ENCODE measurements at places on chromosomes 12 and 14.

- DNase-seq: no peak
Observed at GRCh38 chr12:91804533-91804932, 341.1 kb downstream of the BTG1 start.

DNA sequence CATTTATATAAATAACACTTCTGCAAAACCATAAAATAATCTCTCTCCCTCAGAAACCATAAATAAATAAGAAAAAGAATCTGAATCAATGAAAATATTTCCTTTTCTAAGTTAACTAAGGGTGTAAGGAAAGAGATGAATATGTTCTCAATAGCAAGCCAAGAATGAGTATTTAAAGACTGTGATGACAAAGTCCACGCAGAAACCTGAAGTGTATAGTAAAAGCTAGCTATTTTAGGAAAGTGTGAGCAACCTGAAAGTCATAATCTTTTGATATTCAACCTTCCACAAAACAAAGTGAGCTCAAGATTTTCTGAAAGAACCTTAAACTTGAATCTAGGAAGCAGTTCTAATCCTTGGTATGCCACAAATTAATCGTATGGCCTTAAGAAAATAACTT, 15.9 kb downstream of the EIF2S3B start:
- DNase-seq: no peak

DNA sequence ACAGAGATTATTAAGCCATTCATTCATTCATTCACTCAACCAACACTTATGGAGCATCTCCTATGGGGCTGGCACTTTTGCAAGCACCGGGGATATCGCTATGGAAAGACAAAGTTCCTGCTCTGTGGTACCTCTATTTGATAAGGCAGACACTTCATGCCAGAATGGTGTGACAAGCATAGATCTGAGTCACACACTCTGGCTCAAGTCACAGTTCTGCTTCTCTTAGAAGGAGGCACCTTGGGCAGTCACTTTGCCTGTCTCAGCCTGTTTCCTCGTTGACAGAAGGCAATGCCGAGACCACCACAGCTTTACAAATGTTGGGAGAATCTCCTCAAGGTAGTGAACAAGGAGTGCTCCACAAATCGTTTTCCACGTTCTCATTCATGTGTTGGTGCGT, 205.2 kb downstream of the SLC41A2 start:
- DNase-seq: no peak

DNA sequence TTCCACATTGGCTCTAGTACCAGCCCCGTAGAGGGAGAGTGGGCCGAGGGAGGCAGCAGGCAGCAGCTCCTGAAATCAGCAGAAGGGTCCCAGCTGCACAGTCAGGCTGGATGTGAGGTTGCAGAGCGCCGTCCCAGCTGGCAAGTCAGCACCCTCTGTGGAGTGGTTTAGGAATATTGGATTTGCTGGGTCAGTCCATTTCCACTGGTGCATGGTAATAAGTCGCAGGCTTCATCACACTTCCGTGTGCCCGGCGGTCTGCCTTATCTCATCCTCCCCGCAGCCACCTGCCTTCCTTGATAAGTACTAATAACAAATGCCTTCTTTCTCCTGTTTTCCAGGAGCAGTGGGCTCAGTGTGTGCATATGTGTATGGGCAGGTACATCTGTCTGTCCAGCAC, 112.9 kb downstream of the TSPAN9 start:
- DNase-seq: no peak

- no peak for DNase-seq
Observed at GRCh38 chr12:92485351-92486348, 217.1 kb upstream of the PLEKHG7 start.

- DNase-seq: no peak
Observed at GRCh38 chr14:90045616-90046015, 16.2 kb upstream of the KCNK13 start.

GRCh38 chr14:78286210-78286609, 116.0 kb downstream of the NRXN3 start:
- DNase-seq: no peak

- no peak for DNase-seq
Observed at GRCh38 chr12:92503971-92504593, 198.7 kb upstream of the PLEKHG7 start.

DNA sequence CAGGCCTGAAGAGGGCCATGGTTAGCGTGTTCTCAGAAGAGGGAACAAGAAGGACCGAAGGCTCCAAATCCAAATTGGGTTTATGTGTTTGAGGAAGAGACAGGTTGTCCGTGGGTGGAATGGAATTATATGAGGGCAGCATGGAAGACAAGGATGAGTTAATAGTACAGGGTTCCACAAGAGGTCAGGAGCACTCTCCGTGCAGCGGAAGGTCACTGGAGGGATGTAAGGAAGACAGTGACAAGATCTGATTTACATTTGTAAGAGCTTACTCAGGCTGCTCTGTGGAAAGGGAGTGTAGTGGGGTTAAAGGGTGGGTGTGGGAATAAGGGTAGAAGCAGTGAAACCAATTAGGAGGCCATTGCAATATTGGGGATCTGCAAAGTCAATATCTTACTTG, 97.0 kb downstream of the TPH2 start:
- no peak for DNase-seq

DNA sequence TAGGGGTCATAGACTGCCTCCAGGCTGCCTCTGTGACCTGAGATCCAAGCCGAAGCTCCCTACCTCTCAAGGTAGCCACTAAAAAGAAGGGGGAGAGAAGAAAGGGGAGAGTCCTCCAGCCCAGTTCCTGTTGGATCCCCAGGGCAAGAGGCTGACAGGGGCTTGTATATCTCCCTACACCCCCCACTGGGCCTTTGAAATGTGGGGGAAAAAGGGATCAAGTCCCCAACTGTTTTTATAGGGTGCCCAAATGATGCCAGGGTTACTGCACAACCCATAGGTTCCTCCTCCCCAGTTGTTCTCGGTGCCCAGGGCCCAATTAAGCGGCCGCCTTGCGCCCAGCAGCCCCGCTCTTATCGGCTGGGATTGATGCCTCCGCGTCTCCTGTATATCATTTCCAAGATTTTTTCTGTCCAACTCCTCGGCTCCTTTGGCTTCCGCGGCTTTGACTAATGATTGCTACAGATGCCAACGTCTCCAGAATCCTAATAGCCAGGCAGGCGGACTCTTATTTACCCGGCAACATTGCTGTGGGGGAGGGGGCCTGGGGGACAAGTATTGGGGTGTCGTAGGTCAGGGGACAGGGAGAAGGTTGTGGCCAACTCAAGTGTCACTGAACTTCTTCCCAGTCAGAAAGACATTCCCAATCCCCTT, 7.6 kb upstream of the HOXC4 start:
- no peak for DNase-seq

GRCh38 chr12:105843561-105843960, 295.2 kb downstream of the NUAK1 start:
- DNase-seq: no peak

DNA sequence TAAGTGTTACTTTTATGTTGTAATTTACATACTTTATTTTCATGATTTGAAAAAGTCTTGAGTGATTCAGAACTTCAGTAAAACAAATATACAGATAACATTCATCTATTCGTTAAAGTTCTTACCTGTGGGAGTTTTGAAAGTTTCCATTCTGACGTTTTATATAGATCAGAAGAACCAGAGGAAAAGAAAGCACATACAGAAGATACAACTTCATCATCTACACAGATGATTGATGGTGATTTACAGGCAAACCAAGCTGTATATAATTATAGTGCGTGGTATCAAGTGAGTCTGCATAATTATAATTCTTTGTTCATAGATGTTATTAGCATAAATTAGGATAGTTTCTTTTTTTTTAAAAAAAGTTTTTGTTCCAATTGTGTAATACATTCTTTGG, 20.0 kb downstream of the FKBP3 start:
- DNase-seq: no peak

GRCh38 chr12:2492236-2492635, 302.5 kb upstream of the FKBP4 start:
- DNase-seq: no peak

- DNase-seq: no peak
Observed at GRCh38 chr14:88229428-88229827, 93.6 kb downstream of the KCNK10 start.

DNA sequence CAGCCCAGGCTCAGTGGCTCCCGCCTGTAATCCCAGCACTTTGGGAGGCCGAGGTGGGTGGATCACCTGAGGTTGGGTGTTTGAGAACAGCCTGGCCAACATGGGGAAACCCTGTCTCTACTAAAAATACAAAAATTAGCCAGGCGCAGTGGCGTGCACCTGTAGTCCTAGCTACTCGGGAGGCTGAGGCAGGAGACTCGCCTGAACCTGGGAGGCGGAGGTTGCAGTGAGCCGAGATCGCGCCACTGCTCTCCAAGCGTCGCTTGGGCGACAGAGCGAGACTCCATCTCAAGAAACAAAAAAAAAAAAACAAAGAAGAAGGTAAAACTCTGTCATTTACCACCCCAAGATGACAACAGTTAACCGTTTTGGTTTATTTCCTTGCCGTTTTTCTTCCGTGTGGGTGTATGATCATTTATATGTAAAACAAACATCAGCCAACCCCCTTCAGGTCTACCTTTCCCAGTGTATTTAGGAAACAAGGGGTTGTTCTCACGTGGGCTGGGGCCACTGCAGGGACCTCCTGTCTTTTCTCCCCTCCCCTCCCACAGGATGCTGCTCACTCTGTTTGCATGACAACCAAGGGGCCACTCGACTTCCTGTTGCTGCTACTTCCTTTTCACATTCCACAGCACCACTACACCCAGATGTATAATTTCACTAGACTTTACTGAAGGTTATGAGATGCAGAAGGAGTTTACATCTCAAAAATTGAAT, 13.6 kb downstream of the TTC9 start:
- no peak for DNase-seq

DNA sequence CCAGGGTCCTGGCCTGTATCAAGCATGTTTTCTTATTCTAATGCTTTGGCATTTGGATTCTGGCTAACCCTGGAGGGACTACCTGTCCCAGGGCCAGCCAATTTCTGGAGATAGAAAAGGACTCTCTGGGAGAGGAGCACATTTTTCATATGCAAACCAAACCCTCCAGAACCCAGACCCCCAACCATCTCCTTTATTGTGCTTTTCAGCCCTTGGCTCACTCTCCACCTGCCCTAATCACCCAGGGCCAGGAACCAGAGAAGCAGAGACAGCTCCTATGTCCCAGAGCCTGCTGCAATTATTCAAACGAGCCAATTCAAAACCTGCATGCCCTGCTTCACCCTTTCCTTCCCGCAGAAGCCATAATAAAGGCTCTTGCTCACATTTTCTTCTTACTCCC, 23.8 kb downstream of the HSPB8 start:
- DNase-seq: no peak

DNA sequence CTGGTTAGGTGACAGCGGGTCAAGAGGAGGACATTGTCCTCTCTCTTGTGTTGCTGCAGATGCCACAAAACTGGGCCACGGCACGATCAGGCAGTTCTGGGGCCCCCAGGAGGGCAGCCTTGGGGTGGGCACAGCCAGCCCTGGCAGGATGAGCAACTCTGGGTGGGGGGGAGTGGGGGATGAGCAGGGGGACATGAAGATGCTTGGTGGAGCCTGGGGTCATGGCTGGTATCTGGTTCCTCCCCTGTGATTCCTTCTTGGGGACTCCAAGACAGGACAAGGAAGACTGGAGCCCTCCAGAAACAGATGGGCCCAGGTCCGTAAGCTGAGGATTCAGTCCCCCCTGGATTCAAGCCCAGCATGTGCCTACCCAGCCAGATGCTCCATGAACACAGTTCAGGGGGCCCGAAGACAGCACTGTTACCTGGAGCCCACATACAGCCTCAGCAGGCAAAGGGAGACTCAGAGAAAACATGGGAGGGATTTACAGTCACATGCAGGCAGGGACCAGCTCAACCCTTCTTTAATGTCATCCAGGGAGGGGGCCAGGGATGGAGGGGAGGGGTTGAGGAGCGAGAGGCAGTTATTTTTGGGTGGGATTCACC, 10.4 kb downstream of the SERPINA1 start:
- DNase-seq: no peak

- DNase-seq: no peak
Observed at GRCh38 chr12:73951956-73952703, 585.5 kb upstream of the ATXN7L3B start.

GRCh38 chr14:20789230-20789813, 8.3 kb downstream of the RNASE6 start:
- DNase-seq: no peak

DNA sequence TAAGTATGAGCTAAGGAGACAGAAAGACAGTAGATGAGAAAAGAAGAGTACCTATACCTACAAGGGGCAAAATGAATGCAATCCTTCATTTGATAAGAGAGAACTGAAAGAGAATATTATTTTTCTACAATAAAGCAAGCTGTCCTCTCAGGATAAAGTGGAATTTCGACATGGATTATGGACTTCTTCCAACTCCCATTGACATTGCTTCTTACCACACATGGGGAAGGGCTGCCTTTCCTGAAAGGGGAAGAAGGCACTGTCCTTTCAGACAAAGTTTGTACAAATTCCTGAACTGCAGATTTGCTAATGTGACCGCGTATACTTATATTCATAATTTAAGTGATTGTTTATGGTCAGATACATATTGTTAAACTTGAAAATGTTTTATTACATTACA, 4.3 kb upstream of the HEBP1 start:
- no peak for DNase-seq

DNA sequence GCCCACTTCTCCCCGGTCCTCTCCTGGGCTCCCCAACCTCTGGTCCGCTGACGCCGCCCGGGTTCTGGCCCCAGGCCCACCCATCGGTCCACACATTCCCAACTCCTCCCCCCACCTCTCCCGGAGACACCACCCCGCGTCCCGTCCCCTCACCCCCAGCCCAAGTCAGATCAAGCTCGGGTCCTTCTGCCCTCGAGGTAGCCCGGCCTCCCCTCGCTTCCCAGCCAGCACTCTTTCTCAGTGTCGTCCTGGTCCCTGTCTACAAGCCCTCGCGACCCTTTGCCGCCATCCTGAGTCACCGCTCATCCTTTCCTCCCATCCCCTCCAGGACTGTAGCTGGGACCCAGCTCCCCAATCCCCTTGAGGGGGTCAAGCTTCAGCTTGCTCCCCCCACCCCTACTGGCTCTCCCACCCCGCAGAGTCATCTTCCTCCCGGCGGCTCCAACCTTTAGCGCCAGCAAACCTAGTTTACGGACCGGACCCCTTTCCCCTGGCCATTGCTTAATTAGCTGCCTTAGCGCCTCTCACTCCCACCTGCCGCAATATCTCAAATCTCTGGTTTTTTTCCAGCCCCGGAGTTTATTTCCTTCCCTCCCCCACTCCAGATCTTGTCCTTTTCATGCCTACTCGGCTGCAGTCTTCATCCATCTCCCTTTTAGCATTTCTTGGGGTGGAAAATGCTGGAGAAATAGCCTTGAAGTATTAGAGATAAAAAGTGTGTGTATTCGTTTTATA, 1.1 kb downstream of the PPP4R4 start:
- no peak for DNase-seq

DNA sequence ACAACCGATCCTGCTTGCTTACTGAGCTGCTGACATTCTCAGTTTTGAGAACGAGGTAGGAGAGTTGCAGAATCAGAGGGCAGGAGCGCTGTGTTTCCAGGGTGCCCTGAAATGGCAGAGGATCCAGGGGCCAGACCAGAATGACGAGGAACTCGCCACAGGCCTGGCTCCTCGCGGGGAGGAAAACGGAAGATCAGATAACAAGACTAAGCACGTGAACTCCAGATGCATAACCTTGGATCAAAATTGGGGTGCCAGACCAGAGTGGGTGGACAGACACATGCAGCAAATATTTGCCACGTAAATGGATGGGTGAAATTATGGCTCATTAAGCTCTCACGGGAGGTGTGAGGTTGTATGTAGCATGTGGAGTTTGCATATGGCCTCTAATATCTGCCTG, 46.5 kb downstream of the ELK3 start:
- no peak for DNase-seq

GRCh38 chr14:40855343-40855742, 751.3 kb upstream of the LRFN5 start:
- no peak for DNase-seq
